ENCODE measurements at places on chromosomes 2 and 18.

DNA sequence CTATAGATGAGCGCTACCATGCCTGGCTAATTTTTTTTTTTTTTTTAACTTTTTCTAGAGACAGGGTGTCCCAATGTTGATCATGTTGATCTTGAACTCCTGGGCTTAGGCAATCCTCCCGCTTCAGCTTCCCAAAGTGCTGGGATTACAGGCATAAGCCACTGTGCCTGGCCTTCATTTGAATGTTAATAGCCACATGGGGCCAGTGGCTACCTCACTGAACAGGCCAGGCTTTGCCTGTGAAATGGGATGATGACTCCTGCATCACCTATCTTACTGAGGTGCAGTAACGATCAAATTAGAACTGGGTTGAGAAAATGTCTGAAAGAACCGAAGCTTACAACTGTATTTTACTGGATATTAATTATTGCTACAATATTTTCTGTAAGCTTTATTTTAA is 278.7 kb downstream of the TCF4 start:
- DNase-seq = no peak

DNA sequence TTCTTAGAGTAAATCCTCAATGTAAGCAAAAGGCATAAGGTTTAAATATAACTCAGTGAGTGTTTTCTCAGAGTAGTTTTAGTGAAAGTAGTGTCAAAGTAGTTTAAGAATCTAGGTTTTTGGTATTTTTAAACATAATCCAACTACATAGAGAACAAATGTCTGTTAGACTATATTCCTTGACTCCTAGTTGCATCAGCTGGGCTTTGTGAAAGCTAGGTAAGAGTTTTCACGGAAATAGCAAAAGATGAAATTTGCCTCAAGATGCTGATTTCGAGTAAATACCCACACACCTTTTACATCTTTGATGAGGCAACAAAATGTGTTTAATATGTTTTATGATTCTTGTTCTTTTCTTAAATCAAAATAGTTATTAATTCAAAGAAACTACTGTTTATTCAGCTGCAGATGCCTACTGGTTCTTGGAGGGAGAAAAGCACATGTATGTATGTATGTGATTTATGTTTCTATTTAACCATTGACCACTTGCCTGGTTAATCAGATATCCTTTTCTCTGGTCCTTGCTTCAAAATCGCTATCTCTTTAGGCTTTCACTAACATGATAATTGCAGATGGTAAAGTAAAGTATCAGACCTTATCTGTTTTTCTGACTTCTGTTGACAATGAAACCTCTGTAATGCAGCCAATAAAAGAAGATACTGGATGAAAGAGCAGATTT is 117.4 kb upstream of the NOSTRIN start:
- DNase-seq = no peak

- DNase-seq = no peak
Observed at GRCh38 chr2:34110392-34110791, 511.3 kb upstream of the FAM98A start.

- no peak for DNase-seq
Observed at GRCh38 chr18:10590412-10590811, 64.6 kb downstream of the NAPG start.

DNA sequence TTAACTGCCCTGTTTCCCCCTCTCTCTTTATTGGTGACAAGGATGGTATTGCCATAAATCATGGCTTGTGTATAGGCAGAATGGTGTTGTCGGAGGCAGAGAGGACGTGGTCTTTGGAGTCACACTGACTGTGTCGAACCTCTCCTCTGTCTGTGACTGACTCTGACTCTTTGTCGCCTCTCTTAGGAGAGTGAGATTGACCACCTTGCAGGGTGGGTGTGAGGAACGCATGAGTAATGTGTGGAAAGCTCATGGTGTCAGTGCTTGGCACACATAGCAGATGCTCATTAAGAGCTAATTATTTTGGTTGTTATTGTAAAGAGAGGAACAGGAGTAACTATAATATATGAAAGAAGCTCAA is 145.6 kb downstream of the TTC27 start:
- no peak for DNase-seq

DNA sequence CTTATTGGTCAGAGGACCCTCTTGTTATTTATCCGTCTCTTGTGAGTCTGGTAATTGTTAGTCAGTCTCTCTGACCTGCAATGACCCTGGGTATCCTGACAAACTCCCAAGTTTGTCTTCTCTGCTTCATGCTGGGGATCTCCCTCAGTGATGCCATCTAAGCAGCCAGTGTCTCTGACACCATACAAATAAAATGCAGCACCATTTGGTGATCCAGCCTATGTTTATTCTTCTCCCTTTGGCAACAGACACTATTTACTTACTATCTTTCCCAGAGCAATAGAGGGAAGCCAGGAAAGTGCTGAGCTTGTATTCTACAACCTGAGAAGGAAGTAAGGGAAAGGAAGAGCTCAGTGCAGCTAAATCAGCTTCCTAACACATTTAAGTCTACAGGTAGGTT is 15.9 kb downstream of the SERPINE2 start:
- DNase-seq = no peak

DNA sequence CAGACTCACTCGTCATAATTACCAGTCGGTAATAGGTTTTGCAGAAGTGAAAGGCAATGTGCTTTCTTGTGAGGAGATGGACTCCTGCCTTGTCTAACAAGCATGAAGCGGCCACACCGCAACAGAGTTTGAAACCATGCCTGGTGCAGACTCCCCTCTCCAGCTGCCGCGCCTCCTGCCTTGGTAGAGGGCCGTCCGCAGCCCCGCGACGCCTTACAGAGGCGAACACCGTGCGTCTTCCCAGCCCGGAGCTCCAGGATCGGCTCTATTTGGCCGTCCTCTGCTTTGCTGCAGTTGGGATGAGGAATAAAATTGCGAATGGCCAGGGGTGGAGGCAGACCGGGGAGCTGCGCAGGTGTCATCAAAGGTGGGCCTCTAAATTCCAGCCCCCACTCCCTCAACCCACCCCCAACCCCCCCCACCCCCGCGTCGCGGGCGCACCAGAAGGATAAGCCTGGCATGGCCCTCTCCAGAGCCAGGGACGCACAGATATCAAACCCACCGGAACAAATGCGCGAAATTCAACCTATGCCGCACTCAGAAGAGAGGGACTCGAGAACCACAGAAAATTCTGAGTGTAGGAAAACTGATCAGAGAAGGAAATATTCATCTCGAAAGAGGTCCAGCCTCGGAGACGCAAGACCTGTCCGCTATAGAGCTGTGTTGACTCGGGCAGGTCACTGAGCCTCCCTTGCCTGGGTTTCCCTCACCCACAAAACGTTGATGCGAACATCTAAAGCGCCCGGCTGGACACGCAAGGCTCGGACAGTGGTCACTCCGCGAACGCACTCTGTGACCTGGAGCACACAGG is 1.1 kb downstream of the TRABD2A start:
- peak; percentile 55 for DNase-seq

DNA sequence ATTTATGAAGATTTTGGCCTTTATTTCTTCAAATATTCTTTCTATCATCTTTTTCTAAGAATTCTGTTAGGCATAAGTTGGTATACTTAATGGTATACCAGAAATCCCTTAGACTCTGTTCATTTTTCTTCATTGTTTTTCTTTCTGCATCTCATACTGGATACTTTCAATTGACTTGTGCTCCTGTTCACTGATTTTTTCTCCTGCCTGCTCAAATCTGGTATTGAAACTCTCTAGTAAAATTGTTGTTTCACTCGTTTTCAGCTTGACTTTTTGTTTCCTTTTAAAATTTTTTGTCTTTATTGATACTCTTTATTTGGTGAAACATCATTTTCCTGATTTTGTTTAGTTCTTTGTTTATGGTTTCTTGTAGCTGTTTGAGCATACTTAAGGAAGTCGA is 243.2 kb downstream of the TRIB2 start:
- DNase-seq = no peak

DNA sequence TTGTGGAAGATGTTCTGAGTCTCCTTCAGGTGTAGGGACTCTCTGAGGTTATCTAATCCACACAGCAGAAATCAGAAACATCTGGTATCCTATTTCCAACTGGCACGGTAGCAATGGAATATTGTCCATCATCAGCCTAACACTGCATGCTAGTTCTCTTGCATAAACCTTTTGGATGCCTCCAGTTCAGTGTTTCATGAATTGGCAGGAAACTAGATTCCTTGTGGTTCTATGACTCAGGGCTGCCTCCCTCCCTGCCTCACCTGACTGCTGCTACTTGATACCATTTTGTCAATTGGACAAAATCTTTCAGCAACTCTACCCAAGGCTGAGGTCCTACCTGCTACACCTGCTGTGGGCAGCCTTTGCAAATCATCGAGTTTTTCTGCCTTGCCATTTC is 130.9 kb downstream of the TPGS2 start:
- no peak for DNase-seq

Data from WTC11 (cell line).